Activated T-cell treated with anti-CD3 and anti-CD28 coated beads for 4 hours (primary cell): ENCODE measurements at places on chromosomes 11 and 22.

GRCh38 chr11:70575396-70576060 is 177.2 kb downstream of the CTTN start:
- DNase-seq, result no peak

DNA sequence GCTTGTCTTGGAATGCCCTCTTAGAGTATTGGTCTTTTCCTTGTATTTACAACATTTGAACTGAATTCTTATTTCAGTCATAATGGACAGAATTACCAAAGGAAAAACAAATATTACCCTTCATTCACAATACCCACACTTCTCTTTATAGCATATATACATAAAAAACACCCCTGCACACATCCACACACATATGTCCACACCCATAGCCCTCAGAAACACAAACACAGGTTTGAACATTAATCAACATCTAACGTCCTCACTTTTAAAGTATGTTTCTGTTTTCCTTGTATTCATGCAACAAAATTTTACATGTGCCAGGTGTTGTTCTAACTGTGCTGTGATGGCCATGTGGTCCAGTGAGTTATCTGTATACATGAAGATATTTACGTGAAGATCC is 11.6 kb upstream of the NXPE2 start:
- no peak for DNase-seq

DNA sequence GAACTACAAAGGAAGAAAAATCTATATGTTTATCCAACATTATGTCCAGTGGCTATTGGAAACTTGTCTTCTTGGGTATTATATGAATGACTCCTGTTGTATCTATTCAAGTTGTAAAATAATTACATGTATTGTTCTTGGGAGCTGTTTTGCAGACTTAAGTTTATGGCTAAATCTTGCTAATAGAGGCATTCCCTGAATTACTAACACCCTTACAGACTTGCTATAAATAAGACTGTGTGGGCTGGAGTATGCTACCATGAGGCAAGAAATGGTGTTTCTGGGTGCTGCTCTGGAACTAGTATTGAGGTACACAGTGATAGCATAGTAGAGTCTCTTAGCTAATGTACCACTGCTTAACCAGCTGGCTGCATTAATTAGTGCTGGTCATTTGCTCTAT is 155.1 kb downstream of the HIPK3 start:
- no peak for DNase-seq

GRCh38 chr11:27679136-27680015 is 20.9 kb downstream of the BDNF start:
- no peak for DNase-seq

- no peak for DNase-seq
Observed at GRCh38 chr11:108405706-108406105, 61.6 kb downstream of the C11orf65 start.

GRCh38 chr11:118338637-118339061 is 3.9 kb downstream of the CD3D start:
- peak; percentile 83 for DNase-seq

- DNase-seq, result no peak
Observed at GRCh38 chr11:12075822-12076821, 34.3 kb upstream of the MICAL2 start.

DNA sequence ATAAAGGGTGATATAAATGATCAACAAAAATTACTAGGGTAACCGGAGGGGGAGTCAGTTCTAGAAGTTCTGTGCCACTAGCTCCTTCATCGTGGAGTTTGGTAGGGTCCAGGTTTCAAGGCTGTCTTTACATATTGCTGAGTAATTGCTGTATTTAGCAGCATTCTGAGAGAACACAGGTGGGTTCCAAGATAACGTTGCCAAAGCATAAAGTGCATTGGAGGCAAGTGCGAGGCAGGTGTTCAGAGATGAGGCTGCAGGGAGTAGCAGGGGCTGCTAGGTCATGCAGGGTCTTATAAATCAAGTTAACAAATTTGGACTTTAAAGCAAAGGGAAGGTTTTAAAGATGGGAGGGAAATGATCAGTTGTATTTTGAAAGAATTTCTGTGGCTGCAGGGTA is 17.8 kb downstream of the SGSM3 start:
- DNase-seq, result no peak

DNA sequence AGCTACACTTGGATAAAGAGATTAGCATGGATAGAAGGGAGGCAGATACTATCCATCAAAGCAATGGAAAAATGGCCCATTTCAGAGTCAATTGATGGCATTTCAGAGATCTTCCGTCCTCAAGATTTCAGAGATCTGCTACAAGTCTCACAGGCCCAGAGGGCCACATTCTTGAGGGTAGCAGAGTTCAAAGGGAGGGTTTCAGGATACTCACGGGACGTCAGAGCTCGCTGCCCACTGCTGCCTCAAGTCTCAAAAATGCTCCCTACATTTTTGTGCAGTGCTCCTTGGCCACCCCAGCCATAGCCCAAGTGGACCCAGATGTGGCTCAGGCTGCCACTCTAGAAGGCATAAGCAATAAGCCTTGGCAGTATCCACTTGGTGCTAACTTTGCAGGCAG is 24.9 kb downstream of the RTL6 start:
- DNase-seq, result no peak

- no peak for DNase-seq
Observed at GRCh38 chr22:46622081-46622521, 1.9 kb downstream of the GRAMD4 start.

DNA sequence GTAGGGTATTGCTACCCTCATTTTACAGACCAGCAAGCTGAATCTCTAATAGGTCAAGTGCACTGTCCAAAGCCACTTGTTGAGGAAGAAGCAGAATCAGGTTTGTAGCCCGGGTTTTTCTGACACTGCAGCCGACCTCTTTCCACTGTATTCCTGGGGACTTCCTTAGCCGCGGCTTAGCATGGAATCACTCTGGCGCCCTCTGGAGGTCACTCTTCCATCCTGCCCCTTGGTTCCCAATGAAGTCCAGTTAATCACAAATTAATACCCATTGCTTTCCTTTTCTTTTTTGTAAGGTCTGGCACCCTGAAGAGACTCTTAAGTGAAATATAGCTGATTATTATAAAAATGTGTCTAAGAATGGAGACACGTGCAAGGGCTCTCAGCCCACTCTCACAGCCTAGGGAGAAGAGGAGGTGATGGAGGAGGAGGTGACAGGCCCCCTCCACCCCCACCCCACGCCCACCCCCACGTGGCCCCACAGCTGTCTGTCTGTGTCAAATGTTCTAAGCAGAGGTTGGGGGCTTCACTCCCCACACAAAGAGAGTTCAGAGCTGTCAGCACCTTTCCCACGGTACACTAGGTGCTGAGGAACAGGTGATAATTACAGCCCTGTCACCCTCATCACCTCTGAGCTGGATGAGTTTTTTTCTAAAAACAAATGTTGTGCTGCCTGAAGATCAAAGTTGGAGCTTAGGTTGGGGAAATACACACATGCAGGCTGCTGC is 57.7 kb upstream of the DRD2 start:
- peak; percentile 35 for DNase-seq

- DNase-seq, result no peak
Observed at GRCh38 chr11:100849901-100850235, 162.8 kb downstream of the ARHGAP42 start.

DNA sequence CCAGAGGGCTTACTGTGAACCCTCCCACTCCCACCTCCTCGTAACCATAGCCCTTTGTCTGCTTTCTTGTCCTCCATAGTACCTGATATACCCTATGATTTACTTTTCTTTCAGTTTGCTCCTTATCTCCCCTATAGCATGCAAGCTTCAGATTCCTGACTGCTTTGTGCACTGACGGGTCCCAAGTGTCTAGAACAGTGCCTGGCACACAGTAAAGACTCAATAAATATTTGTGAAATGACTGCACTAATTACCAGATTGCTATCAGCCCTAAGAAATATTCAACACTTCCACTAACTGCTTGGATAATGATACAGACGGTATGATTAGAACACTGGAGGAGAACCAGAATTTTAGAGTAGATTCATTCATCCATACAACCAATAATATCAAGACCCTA is 33.0 kb downstream of the ISX start:
- no peak for DNase-seq

DNA sequence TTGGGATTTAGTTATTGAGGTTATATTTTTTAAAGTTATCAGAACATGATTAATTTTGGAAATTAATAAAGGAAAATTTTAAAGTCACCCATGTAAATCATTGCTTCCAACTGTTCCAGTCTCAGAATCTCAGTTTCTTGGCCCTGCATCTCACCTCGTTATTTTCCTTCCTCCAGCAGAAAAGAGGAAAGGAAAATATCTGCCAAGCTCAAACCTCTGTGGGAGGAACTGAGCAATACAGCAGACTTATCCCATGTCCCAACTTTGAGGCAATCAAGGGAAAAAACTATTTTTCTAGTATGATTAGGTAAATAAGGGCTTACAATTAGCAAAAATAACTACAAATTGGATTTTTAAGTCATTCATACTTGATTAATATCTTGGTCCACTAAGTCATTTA is 30.1 kb downstream of the ELMOD1 start:
- no peak for DNase-seq

GRCh38 chr22:19879992-19880785 is 25.5 kb upstream of the GNB1L start:
- no peak for DNase-seq

- no peak for DNase-seq
Observed at GRCh38 chr11:47606731-47607130, 12.5 kb upstream of the C1QTNF4 start.

DNA sequence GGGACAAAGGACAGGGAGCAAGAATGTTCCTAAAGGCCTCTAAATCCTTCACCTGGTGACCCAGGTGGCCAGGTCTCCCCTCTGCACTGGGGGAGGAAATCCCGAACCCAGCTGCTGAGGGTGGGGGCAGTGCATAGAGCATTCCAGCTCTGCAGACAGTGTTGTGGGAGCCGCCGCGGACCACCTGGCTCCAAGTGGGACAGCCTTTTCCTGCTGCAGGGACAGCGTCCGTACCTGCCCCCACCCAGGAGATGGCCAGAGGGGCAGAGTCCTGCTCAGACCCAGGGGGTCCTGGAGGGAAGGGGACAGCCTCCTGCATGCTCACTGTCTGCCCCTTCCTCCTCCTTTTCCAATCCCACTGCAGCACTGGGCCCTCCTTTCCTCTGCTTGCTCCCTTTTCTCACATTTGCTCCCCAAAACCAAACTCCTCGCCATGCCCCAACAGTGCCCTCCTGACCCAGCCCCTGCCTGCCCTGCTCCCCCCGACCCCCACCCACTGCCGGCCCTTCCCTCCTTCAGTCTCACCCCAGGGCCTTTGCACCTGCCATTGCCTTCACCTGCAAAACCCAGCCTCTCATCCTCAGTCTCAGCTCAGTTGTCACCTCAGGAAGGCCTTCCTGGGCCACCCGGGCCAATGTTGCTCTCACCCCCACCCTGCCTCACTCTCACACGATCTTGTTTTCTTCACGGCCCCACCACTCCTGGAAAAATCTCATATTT is 12.8 kb downstream of the PNPLA5 start:
- no peak for DNase-seq

GRCh38 chr11:115996808-115997188 is 492.6 kb upstream of the CADM1 start:
- DNase-seq, result no peak

DNA sequence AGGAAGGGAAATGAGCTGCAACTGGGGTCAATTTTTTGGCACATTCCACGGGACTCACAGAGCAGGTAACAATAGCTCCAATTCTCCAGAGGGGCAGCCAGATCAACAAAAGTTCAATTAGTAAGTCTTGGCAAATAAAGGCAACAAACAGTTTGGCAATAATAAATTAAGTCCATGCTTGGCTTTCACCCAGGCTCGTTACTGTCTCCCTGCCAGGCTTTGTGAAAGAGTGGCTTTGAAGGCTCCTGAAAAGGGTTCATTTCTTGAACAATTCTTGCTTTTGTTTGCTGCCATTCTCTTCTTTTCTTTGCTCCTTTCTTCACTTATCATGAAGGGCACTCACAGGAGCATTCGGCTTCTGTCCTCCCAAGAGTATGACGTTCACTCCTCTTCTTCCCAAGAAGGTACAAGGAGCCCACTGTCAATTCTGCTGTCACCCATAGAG is 123.3 kb downstream of the APIP start:
- DNase-seq, result no peak

DNA sequence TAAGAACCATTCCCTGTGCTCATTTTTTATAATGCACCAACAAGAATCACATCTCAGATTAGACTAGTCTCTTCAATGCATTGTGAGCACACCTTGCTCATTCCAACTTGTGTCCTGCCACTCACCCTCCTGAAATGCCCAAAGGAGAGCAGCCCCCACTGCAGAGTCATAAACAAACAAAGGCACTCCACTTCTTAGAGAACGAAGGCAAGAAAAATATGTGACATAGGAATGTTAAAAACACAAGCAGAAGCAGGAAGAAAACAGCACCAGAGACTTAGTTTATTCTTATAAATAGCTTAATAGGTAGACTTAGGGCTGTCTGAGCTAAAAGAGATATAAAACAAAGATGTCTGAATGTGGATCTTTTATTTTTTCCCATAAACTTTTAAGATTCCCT is 57.2 kb downstream of the GUCY1A2 start:
- no peak for DNase-seq

DNA sequence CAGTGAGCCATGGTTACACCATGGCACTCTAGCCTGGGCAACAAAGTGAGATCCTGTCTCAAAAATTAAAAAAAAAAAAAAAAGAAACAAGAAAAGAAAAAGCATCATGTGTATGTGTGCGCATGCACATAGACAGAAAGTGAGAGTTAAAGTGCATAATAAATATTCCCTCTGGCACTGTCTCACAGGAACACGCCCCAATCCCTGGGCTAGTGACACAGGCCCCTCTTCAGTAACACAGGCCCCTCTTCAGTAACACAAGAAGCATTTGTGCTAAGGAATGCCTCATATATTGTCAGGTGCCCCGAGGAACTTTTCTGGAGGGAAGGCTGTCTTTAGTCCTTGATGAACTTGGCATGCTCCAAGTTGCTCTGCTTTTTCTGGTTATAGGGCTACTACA is 57.5 kb downstream of the RPL27A start:
- DNase-seq, result no peak

- DNase-seq, result no peak
Observed at GRCh38 chr22:50361688-50362087, 18.6 kb downstream of the PPP6R2 start.

GRCh38 chr11:79963856-79964645 is 523.2 kb upstream of the TENM4 start:
- no peak for DNase-seq

GRCh38 chr11:5713695-5714094 is 22.6 kb upstream of the OR56B1 start:
- no peak for DNase-seq

DNA sequence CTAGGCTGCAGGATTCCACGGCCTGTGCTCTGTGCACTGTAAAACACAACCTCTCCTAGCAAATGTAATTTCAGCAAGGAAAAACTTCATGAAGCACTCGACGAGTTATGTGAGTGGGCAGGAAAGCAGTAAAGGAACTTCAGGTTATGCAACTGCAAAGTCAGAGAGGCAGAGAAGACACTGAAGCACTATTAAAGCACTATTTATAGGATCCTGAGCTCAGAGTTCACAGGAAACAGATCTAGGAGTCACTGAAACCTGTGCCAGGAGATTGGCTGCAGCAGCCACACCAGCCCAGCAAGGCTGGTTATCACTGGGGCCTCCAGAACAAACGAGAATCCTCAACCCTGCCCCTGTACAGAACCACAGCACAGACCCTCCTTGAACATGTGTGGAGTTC is 2.5 kb downstream of the SMIM35 start:
- no peak for DNase-seq
